GM12878 (cell line): ENCODE measurements at places on chromosomes 13 and 19. TPM values are rescaled to one million over a fixed set of nuclear protein-coding genes. Genes with fewer than 3 reads are reported as not detected.

The LHB gene
- total RNA-seq = 0.46 TPM in 1 of 2 replicates, not detected in the other

The ZFP82 gene
- total RNA-seq = 2.0 and 2.6 TPM in 2 replicates

The PSG1 gene
- total RNA-seq = not detected in 2 replicates

The SIGLEC9 gene
- total RNA-seq = not detected in 2 replicates

The ANGPTL8 gene
- total RNA-seq = not detected in 2 replicates

The SULT2A1 gene
- total RNA-seq = 0.13 and 0.16 TPM in 2 replicates

The ZNF583 gene
- 1.6 and 1.8 TPM in 2 replicates for total RNA-seq

The TMTC4 gene
- total RNA-seq = 20.7 and 21.8 TPM in 2 replicates

The KLK12 gene
- not detected in 2 replicates for total RNA-seq

The NFIX gene
- 2.2 and 2.9 TPM in 2 replicates for total RNA-seq

DNA sequence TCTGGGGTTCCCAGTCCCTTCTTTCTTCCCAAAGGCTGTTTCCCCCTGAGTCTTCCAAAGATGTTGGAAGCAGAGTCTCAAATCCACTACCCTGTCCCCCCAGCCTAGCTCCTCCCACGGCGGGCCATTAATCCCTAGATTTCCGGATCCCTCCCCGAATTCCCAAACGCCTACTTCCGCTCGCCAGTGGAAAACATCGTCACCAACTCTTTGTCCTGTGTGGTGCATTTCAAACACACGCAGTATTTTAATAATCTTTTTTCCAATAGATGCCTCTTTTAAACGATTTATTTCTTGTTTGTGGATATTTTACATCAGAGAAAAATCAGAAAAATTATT is 610 bp downstream of the ZNF791 start:
- H3K27me3 ChIP-seq = no peaks in the 10 kb centered on the region
- no peak for DNase-seq
- H3K4me3 ChIP-seq = peak overlapping the region; percentile 96
- peaks cover 13% of the 10 kb centered on the region; the same call in 1 of the 2 replicates for H3K4me1 ChIP-seq

DNA sequence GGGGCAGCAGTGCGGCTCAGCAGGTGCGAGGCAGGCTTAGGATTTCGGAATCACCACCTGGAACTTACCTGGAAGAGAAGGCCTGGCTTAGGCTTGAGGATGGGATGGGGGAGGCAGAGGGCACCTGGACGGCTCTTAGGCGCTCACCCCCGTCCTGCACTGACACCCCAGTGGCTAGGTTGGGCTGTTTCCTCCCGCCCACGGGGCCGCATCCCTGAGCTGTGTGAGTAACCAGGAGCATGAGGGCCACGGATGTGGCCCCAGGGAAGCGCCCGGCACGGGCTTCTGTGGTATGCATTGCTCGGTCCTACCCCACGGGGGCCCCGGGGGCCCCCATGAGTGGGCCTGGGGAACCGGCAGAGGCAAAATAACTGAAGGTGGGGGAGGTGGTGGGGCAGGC is 2.4 kb upstream of the NKPD1 start:
- H3K4me1 ChIP-seq = peaks cover 18% of the 10 kb centered on the region
- no peaks in the 10 kb centered on the region for H3K36me3 ChIP-seq
- DNase-seq = no peak
- no peaks in the 10 kb centered on the region for H3K27me3 ChIP-seq
- no peak overlapping the region for H3K27ac ChIP-seq

DNA sequence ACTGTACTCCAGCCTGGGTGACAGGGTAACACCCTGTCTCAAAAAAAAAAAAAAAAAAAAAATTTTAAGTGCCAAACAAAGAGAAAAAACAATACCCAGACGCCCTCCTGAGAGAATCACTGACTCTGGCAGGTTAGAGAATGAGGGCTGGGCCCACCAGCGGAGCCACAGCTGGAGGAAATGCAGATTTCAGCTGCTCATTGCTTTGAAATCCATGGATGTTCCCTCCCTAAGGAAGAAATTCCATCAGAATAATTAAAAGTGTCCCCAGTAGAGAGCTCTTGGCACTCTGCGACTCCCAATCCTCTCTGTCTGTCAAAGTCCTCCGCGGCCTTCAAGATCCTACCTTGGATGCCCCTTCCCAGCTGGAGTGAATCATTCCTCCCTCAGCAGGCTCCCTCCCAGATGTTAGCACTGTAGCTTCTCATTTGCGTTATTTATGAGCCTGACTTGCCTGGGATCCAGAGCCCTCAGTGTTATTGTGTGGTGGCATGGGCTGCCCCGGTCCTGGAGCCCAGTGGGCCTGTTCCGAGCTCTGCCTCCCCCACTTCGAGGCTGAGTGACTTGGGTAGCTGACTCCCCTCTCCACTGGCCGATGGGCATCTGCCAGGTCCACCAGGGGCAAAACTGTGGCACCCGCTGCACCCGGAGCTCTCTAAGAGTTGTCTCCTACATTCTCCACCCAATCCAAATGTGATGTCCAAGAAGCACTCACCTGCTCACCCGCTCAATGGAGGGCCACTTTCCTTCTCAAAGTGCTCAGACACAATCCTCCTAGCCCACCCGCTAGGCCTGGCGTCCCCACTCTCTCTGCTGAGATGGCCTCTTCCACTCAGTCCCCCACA is 47.0 kb downstream of the SERP2 start:
- no peaks in the 10 kb centered on the region for H3K36me3 ChIP-seq
- no peak overlapping the region for H3K4me3 ChIP-seq
- no peak for DNase-seq
- H3K27ac ChIP-seq = no peak overlapping the region
- no peaks in the 10 kb centered on the region for H3K4me1 ChIP-seq

DNA sequence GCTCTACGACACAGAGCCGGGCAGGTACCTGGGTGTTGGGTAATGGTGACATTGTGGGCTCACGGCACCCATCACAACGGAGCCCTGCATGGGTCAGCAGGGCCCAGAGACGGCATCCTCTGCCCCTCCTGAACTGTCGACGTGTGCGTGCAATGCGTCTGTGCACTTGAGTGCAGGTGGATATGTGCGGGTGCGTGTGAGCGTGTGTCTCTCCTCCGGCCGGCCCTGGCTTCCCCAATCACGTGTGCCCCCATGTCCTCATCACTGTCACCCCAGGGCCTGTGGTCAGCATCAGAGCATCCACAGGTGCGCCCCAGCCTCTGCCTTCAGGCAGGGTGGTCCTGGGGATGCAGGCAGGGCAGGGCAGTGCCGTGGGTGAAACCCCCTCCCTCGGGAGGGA is 37.2 kb upstream of the TPM4 start:
- H3K4me1 ChIP-seq = no peaks in the 10 kb centered on the region
- DNase-seq = no peak
- H3K27ac ChIP-seq = no peak overlapping the region
- H3K27me3 ChIP-seq = no peaks in the 10 kb centered on the region
- no peaks in the 10 kb centered on the region for H3K36me3 ChIP-seq

- no peaks in the 10 kb centered on the region for H3K36me3 ChIP-seq
- no peak overlapping the region for H3K4me3 ChIP-seq
- DNase-seq = no peak
Measured at GRCh38 chr13:20715330-20715712, 11.8 kb downstream of the IL17D start.

- H3K4me1 ChIP-seq = peaks cover 11% of the 10 kb centered on the region
- no peaks in the 10 kb centered on the region; the same call in 1 of the 2 replicates for H3K36me3 ChIP-seq
- H3K4me3 ChIP-seq = peak within 1 kb of the TSS; percentile 95
- no peaks in the 10 kb centered on the region for H3K27me3 ChIP-seq
Measured at GRCh38 chr19:11346104-11346940, at the start of the genes CCDC159 and TMEM205. Gene CCDC159, plus strand, starts transcription at chr19:11346519. Its CDS starts 88 bp downstream, at chr19:11346607. Gene TMEM205, minus strand, starts transcription at chr19:11346268. Its CDS starts 649 bp downstream, at chr19:11345619.

- DNase-seq = no peak
- H3K27ac ChIP-seq = no peak overlapping the region
- no peaks in the 10 kb centered on the region for H3K36me3 ChIP-seq
- H3K27me3 ChIP-seq = 0 out of 2 replicates have a peak, but pooled peaks cover 3% of the 10 kb centered on the region
- H3K4me1 ChIP-seq = no peaks in the 10 kb centered on the region
Measured at GRCh38 chr19:42577016-42577415, 17.7 kb downstream of the CEACAM8 start.

GRCh38 chr19:4345342-4346019 is 2.1 kb downstream of the MPND start:
- peaks cover 7% of the 10 kb centered on the region for H3K4me1 ChIP-seq
- H3K27me3 ChIP-seq = no peaks in the 10 kb centered on the region
- no peak for DNase-seq
- H3K27ac ChIP-seq = no peak overlapping the region
- no peaks in the 10 kb centered on the region; the same call in none of the 2 replicates for H3K36me3 ChIP-seq

GRCh38 chr13:21348488-21349120 is 110.5 kb downstream of the ZDHHC20 start:
- no peak overlapping the region for H3K4me3 ChIP-seq
- no peak for DNase-seq
- peaks cover 14% of the 10 kb centered on the region for H3K4me1 ChIP-seq
- no peaks in the 10 kb centered on the region for H3K27me3 ChIP-seq
- no peak overlapping the region for H3K27ac ChIP-seq

GRCh38 chr13:31476753-31477152 is 262.6 kb upstream of the RXFP2 start:
- H3K36me3 ChIP-seq = no peaks in the 10 kb centered on the region
- H3K27me3 ChIP-seq = no peaks in the 10 kb centered on the region
- DNase-seq = no peak
- H3K27ac ChIP-seq = no peak overlapping the region
- H3K4me3 ChIP-seq = no peak overlapping the region
- no peaks in the 10 kb centered on the region for H3K4me1 ChIP-seq

DNA sequence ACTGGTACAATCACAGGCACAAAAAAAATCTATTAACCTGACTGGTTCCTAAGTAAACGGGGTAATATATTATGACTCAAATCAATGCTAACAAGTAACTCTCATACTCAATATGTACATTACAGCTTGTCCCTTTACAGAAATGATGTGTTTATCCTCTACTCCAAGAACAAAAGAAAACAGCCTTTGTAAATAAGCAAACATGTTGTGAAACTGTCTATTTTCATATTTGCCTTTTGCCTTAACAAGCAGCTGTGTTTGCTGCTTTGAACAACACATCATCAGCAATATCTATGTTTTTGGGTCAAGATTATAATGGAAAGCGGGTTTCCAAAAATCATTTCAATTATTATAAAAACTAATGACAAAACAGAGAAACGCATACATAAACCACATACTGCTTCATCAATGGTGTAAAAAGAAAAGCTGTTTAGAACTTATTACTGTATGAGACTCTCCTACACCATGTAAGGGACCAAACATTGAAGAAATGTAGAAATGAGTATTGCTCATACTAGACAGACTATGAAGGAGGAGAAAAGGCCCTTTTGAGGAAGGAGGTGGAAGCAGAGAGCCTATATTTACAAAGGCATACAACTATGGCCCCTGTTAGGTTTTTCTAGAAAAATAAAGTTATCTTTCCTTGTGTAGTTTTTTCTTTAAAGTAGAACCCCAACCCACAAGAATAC is 14.8 kb downstream of the TBC1D4 start:
- H3K27ac ChIP-seq = no peak overlapping the region
- no peak for DNase-seq

DNA sequence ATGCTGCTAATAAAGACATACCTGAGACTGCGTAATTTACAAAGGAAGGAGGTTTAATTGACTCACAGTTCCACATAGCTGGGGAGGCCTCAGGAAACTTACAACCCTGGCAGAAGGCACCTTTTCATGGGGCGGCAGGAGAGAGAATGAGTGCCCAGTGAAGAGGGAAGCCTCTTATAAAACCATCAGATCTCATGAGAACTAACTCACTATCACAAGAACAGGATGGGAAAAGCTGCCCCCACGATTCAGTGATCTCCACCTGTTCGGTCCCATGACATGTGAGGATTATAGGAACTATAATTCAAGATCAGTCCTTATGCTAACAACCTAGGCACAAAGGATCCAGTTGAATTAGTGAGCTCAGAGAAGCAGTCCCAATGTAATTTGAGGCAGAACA is 59.4 kb downstream of the GPC6 start:
- no peaks in the 10 kb centered on the region for H3K4me1 ChIP-seq
- H3K27ac ChIP-seq = no peak overlapping the region
- H3K27me3 ChIP-seq = no peaks in the 10 kb centered on the region
- no peak overlapping the region for H3K4me3 ChIP-seq
- DNase-seq = no peak

GRCh38 chr19:56086671-56087430 is 34.2 kb downstream of the ZNF787 start:
- peaks cover 15% of the 10 kb centered on the region for H3K36me3 ChIP-seq
- no peak overlapping the region for H3K27ac ChIP-seq
- no peak for DNase-seq
- H3K4me3 ChIP-seq = no peak overlapping the region
- H3K27me3 ChIP-seq = no peaks in the 10 kb centered on the region

DNA sequence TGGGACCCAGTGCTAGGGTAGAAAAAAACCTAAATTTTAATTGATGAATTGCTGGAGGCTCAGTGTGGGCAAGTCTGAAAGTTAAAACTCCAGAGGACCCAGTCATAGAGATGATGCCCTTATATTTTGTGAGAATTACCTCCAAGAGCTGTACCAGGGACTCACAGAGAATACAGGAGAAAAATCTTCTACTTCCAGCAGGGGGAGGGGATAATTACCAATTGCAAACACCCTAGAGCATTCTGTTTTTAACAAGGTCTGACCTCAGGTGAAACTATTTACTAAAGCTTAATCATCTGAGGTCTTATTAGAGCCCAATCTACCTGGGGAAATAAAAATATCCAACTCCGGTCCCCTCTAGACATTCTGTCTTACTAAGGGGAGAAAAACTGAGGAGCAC is 994.7 kb upstream of the MIR17HG start:
- H3K27me3 ChIP-seq = no peaks in the 10 kb centered on the region
- DNase-seq = no peak
- H3K27ac ChIP-seq = no peak overlapping the region
- no peaks in the 10 kb centered on the region for H3K4me1 ChIP-seq

DNA sequence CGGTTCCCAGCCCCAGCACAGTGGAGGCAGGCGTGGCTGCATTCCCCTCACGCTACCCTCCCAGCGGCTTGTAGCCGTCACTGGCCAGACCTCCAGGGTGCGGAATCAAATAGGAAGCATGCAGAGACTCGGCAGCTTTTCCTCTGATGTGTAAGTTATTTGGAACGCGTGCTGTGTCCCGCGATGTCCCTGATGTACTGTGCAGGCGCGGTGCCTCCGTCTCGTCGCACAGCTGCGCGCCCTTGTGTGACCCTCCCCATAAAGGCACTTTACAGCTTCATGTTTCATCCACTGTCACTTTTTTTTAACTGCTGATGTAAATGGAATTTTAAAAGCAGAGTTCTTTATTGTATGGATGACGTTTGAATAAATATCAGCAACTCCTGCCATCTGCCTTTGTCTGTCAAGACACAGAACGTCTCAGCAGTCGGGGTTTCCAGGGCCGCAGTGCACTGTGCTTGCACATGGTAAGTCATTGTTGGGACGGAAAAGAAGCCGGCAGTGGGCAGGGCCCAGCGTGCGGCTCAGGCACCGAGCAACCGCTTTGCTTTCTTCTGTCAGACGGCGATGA is 7.3 kb upstream of the F7 start:
- H3K4me1 ChIP-seq = no peaks in the 10 kb centered on the region
- no peaks in the 10 kb centered on the region for H3K27me3 ChIP-seq
- no peak overlapping the region for H3K27ac ChIP-seq
- no peak for DNase-seq
- no peaks in the 10 kb centered on the region for H3K36me3 ChIP-seq
- H3K4me3 ChIP-seq = no peak overlapping the region

- no peaks in the 10 kb centered on the region for H3K4me1 ChIP-seq
- DNase-seq = no peak
- H3K27ac ChIP-seq = no peak overlapping the region
- H3K36me3 ChIP-seq = no peaks in the 10 kb centered on the region
- H3K27me3 ChIP-seq = no peaks in the 10 kb centered on the region
Measured at GRCh38 chr13:53342623-53343360, 314.2 kb downstream of the OLFM4 start.

GRCh38 chr19:46959894-46960556 is 59.6 kb upstream of the NPAS1 start:
- no peak overlapping the region for H3K27ac ChIP-seq
- DNase-seq = no peak
- H3K27me3 ChIP-seq = no peaks in the 10 kb centered on the region
- no peaks in the 10 kb centered on the region; the same call in 1 of the 2 replicates for H3K36me3 ChIP-seq
- H3K4me3 ChIP-seq = no peak overlapping the region
- peaks cover 17% of the 10 kb centered on the region for H3K4me1 ChIP-seq

- peaks cover 35% of the 10 kb centered on the region for H3K4me1 ChIP-seq
- H3K27ac ChIP-seq = peak overlapping the region; percentile 74
- DNase-seq = no peak
- peaks cover 9% of the 10 kb centered on the region; the same call in 1 of the 2 replicates for H3K36me3 ChIP-seq
Measured at GRCh38 chr19:50332244-50333038, 3.3 kb upstream of the KCNC3 start.
